ENCODE measurements at places on chromosomes 12 and 14. TPM values are rescaled to one million over a fixed set of nuclear protein-coding genes. Genes with fewer than 3 reads are reported as not detected.

Gene GOLGA3
- 80.3 TPM for total RNA-seq

Gene HELB
- 0.86 TPM for total RNA-seq

Gene HRK
- total RNA-seq = not detected

Gene CIROP
- total RNA-seq = not detected

Gene OASL
- total RNA-seq = 0.54 TPM

Gene FZD10
- total RNA-seq = not detected

Gene BTG1
- 13.9 TPM for total RNA-seq

Gene SLC25A21
- not detected for total RNA-seq

Gene IQSEC3
- not detected for total RNA-seq

Gene AQP6
- total RNA-seq = not detected

Gene OR4K1
- not detected for total RNA-seq

Gene AHNAK2
- 58.0 TPM for total RNA-seq

Gene ALX1
- total RNA-seq = not detected

Gene DTX1
- not detected for total RNA-seq

Gene KRT85
- total RNA-seq = not detected

Gene KRT6A
- not detected for total RNA-seq

Gene UBR7
- 28.7 TPM for total RNA-seq

Gene TAS2R43
- total RNA-seq = 0.63 TPM

Data from GM23248 (cell line).